ENCODE measurements at places on chromosomes 4 and X. TPM values are rescaled to one million over a fixed set of nuclear protein-coding genes. Genes with fewer than 3 reads are reported as not detected.

GRCh38 chr4:83083925-83084475 is 30.5 kb downstream of the PLAC8 start:
- no peak overlapping the region for H3K4me3 ChIP-seq
- peaks cover 10% of the 10 kb centered on the region for H3K4me1 ChIP-seq

- H3K36me3 ChIP-seq = no peaks in the 10 kb centered on the region
- H3K27me3 ChIP-seq = no peaks in the 10 kb centered on the region
- H3K4me1 ChIP-seq = no peaks in the 10 kb centered on the region
These were observed at the start of gene MGARP for GRCh38 chr4:139279760-139280620. Gene MGARP (minus strand): TSS chr4:139280225. CDS start chr4:139280158, 67 bp downstream.

DNA sequence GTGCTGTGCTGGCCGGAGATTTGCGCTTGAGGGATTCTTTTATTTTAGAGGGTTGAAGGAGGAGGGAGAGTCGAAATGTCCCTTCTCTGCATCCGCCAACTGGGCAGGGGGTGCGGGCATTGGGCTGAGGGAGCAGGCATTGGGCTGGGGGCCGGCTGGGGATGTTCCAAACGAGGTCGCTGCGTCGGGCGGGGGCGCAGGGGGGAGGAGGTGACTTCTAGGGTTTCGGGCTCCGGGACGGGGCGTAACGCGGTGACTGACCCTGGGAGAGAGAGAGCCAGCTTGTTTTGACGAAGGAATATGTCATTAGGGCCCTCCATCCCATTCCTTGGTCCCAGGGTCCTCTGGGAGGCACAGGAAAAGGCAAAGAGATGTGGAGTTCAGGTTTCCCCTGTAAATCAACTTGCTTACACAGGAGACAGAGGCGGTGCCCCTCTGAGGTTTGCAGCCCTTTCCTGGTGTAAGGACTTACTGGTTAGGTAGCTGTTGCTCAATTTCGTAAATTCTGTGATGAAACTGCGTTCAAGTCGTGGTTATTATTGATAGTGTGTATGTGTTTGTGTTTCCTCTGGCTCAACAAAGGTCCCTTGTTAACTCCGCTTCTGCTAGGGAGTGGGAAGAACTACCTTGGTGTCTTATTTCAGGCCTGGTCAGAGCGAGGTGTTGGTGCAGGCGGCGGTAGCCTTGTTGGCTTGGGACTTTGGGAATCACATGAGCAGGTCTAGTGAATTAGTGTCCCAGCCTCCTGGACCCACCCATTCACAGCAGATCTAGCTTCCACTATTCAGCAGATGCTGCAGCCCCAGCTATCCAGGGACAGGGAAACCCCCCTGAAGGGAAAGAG is 716 bp downstream of the FHIP1A start:
- H3K4me1 ChIP-seq = peaks cover 16% of the 10 kb centered on the region
- peak overlapping the region; percentile 77 for H3K27ac ChIP-seq
- no peaks in the 10 kb centered on the region for H3K36me3 ChIP-seq
- H3K4me3 ChIP-seq = peak overlapping the region; percentile 94

GRCh38 chr4:142883040-142883832 is 37.1 kb upstream of the INPP4B start:
- H3K27ac ChIP-seq = no peak overlapping the region
- peaks cover 41% of the 10 kb centered on the region for H3K27me3 ChIP-seq
- H3K4me1 ChIP-seq = no peaks in the 10 kb centered on the region
- H3K36me3 ChIP-seq = no peaks in the 10 kb centered on the region
- DNase-seq = peak; percentile 23

DNA sequence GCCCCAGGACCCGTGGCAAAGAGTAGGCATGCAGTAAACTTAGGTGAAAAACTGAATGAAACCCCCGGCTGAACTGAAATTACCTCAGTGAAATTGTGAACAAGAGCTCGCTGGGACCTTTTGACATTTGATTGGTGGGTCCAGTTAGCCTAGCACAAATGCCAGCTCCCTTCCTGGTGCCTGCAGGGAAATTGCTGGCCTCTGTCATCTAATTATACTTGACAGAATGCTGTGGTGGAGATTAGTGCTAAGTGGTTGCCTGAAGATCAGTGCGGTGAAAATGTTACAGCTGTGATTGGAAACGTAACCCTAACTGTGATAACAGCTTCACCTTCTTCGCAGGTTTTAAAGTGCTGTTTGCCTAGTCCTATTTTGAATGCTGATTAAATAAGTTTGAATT is 43.0 kb downstream of the ADD1 start:
- no peak overlapping the region for H3K27ac ChIP-seq
- DNase-seq = no peak
- no peaks in the 10 kb centered on the region for H3K36me3 ChIP-seq
- no peaks in the 10 kb centered on the region for H3K27me3 ChIP-seq

Gene GPR34
- not detected for total RNA-seq

Gene SSX4B
- total RNA-seq = not detected
